CD4-positive, CD25-positive, alpha-beta regulatory T cell (primary cell): ENCODE measurements at places on chromosomes 3 and 15.

- no peak for DNase-seq
Observed at GRCh38 chr3:191696348-191696747, 235.4 kb downstream of the PYDC2 start.

DNA sequence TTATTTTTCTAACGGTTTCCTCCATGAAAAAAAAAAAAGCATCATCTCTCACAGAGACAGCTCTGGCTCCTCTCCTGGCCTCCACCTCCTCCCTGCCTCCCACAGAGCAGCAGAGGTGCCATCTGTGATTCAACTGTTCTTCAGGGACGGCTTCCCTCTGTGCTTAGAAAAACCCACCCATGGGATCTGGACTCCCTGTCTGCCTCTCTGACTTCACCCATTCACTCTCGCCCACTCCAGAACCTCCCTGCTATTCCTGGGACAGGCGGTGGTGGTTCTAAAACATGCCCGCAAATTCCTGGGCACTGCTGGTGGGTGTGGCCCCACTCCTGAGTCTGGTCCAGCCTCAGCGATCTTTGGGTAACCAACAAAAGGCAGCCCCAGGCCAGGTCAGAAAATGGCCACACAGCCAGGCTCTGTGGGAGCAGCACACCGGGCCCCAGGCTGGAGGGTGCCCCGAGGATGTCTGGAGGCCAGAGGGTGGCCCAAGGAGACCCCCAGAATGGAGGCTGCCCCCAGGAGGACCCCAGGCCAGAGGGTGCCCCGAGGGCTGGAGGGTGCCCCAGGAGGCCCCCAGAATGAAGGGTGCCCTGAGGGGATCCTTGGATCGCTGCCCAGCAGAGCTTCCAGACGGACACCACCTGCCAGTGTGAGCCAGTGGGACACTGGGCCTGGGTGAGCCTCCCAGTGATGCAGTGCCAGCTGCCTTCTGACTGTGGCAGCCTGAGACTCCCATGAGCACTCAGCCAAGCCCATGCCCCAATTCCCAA lies 2.6 kb upstream of the CHST13 start:
- no peak for DNase-seq

GRCh38 chr15:86540840-86541467 lies 461.3 kb downstream of the AGBL1 start:
- DNase-seq, result no peak

DNA sequence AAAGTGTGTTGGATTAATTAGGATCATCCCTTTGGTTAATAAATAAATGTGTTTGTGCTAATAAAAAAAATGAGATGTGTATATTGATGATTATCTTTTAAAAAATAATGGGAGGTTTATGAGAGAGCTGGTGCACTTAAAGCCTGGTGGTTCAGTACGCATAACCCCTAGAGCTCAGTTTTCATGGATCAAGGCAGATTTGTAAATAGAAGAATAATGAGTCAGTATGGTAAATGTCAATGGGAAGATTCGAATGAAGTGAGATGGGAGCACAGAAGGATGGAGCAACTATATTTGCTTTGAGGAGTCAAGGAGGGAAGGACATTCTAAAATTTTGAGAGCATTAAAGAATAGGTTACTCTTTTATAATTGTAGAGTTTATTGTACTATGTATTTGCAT lies 35.4 kb downstream of the AKAP13 start:
- no peak for DNase-seq

DNA sequence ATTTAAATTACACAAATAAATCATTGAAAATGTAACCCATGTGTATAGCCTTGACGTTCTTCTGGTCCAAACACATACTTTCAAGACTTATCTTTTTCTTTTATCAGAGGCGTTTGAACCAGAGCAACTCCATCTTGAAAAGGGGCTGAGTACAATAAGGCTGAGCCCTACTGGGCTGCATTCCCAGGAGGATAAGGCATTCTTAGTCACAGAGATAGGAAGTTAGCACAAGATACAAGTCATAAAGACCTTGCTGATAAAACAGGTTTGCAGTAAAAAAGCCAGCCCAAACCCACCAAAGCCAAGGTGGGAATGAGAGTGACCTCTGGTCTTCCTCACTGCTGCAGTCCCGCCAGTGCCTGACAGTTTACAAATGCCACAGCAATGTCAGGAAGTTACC lies 101.0 kb upstream of the IGSF10 start:
- DNase-seq, result no peak

GRCh38 chr3:11662392-11662990 lies 18.8 kb upstream of the VGLL4 start:
- no peak for DNase-seq

- peak; percentile 31 for DNase-seq
Observed at GRCh38 chr3:10366651-10367101, 45.8 kb upstream of the SEC13 start.

- DNase-seq, result no peak
Observed at GRCh38 chr3:175355801-175356335, 496.7 kb downstream of the NAALADL2 start.

DNA sequence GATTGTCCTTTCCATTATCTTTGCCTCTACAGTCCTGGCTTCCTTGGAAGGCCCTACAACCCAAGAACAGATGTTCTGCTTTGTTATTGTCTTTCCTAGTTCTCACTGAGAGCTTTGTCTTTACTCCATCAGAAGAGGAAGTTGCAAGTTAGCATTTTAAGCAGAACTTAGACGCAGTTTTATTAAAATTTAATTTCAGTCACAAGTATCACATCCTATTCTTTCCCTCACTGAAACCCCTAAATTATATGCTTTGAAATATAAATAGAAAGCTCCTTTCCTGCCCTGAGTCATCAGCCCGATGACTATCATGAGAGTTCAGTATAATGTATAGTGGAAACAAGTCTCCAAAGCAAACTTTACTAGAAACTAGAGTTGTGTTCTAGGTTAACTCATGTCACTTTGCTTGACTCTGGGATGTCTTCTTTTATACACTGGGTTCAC lies 291.2 kb upstream of the RBMS3 start:
- DNase-seq, result peak; percentile 2

DNA sequence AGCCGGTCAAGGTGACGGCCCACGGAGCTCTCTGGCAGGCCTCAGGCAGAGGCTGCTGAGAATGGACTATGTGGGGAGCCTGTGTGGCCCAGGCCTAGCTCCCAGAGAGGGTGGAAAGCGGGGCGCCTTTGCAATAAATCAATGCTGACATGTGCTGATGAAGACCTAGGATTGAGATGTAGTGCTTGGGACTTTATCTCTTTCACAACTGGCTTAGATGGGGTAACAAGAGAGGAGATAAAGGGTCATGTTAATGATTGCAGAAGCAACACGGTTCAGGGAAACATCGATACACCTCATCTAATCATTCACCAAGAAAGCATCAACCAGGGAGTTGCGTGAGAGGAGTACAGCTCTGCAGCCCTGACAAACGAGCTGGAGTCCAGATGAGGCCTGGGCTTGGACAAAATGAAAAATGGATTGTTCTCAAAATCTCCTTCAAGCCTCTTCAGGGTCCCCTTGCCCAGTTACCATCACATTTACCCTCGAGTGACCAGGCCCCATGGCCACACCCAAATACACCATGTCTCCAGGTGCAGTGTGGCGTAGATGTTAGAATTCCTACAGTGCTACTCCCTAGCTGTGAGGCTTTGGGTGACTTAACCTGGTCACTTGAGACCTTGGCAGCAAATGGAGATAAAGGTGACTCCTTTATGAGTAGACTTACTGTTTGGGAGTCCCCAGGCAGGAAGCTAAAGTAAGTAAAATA lies 146.4 kb upstream of the LIPC start:
- DNase-seq, result no peak

GRCh38 chr15:83842281-83842680 lies 188.4 kb downstream of the ADAMTSL3 start:
- no peak for DNase-seq

DNA sequence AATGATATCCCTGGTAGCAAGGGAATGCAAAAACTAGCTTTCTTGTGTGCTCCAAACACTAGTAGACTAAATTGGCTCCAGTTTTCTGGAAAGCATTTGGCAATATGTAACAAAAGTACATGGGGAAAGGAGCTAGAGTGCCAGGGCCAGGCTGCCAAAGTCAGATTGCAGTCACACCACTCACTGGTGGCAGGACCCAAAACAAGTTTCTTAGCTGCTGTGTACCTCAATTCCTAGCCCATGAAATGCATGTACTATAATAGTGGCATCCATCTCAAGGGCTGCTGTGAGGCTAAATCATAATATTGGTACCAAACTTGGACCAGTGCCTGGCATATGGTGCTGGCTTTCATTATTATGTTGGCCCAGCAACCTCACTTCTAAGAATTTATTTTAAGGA lies 49.3 kb downstream of the CLDN18 start:
- DNase-seq, result no peak

GRCh38 chr3:188242436-188243123 lies 88.6 kb downstream of the LPP start:
- no peak for DNase-seq

- no peak for DNase-seq
Observed at GRCh38 chr15:62904041-62904910, 138.3 kb upstream of the TPM1 start.

- no peak for DNase-seq
Observed at GRCh38 chr3:34258271-34258998, 460.0 kb downstream of the PDCD6IP start.

- no peak for DNase-seq
Observed at GRCh38 chr3:186708983-186709679, 8.0 kb upstream of the KNG1 start.

DNA sequence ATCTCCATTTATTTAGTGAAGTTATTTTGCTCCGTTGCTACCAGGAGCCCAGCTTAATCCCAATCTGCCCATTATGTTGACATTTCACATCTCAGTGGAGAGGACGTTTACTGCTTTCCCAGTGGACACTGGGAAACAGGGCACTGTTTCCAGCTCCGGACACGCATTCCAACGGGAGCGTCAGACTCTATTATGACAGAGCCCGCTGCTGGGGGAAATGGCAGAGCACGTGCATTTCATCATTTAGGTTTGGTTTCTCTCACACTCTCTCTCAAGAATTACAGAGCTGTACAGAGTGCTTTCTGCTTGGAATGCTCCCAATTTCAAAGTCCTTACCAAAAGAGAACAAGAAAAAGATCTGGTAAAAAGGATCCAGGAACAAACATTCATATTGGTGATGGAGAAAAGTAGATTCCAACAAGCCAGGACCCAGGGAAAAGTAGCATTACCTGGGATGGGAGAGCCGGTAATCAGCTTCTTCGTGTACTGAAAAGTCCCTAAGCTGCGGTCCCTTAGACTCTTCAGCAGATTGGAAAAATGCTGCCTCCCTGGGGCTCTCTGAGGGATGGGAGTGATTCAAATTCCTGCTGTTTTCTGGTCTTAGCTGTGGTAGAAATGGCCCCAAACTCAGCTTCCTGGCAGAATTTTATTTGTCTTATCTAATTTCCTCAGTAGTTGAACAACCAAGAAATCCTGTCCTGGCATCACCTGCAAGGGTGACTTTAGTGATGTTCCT lies 136.0 kb upstream of the THBS1 start:
- DNase-seq, result no peak

GRCh38 chr3:112351036-112351435 lies 18.1 kb downstream of the CD200 start:
- DNase-seq, result no peak

DNA sequence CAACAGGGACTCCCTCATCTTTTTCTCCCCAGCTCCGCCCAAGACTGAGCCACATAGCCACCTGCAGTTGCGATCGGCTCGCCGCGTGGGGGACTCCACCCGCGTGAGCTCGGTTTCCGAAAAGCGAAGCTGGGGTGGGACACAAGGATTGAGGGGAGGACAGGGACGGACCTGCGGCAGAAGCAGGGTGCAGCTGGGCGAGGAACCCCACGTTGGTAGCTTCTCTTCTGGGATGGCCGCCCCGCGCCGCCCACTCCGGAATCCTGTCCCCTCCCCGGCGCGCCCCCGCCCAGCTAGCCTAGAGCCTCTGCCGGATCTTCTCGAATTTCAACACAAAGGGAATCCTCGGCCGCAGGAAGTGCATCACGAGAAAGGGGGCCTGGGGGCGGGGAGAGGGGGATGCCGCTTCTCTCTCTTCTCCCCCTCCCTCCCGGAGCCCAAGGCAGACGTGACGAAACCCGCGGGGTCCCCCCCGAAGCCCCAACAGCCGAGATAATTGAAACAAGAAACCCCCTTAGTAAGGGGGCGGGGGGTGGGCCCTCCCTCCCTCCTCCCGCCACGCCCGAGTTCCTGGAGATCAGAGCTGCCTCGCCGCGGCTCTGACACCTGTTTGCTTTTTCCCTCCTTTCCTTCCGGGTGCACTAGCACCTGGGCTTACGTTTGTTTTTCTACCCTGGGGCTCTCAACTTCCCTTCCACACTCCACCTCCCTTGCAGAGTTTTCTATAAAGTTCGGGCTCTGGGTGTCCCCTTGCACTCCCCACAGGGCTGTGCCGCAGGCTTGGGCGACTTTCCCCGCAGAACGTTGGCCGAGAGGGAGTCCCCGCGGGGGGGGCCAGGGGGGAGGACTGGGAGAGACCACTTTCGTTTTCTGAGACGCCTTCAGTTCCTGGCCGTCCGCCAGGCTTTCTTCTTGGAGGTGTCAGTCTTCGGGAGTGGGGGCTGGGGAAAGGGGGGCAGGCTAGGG lies 1.3 kb upstream of the KCNH8 start:
- DNase-seq, result peak; percentile 50

DNA sequence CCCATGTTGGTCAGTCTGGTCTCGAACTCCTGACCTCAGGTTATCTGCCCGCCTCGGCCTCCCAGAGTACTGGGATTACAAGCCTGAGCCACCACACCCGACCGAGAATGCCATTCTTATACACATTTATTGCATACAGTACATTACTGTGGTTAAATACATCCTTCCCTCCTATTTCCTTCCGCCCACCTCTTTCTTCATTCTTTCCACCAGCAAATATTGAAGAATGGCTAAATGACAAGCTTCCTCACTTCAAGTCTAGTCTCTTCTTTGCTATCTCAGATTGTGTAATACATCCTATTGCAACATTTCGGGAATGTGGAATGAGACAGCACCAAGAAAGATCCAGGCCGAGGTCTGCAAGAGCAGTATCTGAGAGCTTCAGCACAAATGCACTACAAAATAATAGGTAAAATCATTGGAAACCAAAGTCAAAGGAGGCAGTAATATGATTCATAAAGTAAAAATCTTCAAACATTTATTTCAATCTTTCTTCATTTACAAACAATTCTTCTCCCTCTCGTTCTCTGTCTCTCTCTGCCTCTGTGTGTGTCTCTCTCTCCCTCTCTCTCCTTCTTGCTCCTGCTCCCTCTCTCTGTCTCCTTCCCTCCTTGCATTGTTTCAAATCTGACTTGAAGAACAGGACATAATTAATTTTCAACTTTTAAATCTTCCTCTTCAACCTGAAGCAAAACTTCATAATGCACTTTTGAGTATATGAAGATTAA lies 94.7 kb upstream of the TGFBR2 start:
- no peak for DNase-seq

GRCh38 chr3:23981955-23982354 lies 36.9 kb downstream of the NR1D2 start:
- DNase-seq, result no peak

- DNase-seq, result no peak
Observed at GRCh38 chr3:79490165-79491028, 277.4 kb downstream of the ROBO1 start.

DNA sequence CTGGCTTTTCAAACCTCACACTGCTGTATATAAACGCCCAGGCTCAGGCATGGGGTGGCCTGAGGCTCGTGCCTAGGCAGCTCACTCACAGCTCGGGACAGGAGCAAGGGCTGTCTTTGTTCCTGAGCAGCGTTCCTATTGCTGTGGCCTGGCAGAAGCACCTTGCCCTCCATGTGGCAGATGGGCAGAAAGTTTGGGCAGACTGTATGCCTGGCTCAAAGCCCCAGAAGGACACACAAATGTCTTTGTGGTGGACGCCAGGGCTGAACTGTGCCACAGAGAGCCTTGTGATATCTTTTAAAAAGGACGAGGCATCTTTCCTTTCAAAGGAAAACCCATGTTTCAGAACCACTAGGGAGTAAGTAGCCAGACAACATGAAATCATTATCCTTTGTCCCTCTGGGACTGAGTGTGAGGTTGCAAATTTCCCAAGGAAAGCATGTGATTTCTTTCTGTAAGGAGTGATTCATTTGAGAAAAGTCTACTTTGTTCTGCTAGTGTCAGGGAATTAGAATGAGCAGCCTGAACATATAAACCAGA lies 29.3 kb upstream of the UBE2E1 start:
- DNase-seq, result no peak
